ENCODE measurements at places on chromosomes 13 and 19. TPM values are rescaled to one million over a fixed set of nuclear protein-coding genes. Genes with fewer than 3 reads are reported as not detected.

ZNF667 gene
- total RNA-seq, result 2.7 TPM

TINCR gene
- total RNA-seq, result 14.0 TPM

LMTK3 gene
- total RNA-seq, result 3.6 TPM

PGLYRP1 gene
- total RNA-seq, result not detected

ZNF570 gene
- 8.8 TPM for total RNA-seq

KIR2DL1 gene
- total RNA-seq, result not detected

WDR88 gene
- total RNA-seq, result not detected

FOSB gene
- total RNA-seq, result 15.4 TPM

IFI30 gene
- total RNA-seq, result 28.7 TPM

ELL gene
- total RNA-seq, result 17.2 TPM

C19orf33 gene
- 72.1 TPM for total RNA-seq

CLEC4M gene
- not detected for total RNA-seq

NLRP7 gene
- not detected for total RNA-seq

SYNGR4 gene
- total RNA-seq, result not detected

GJB2 gene
- total RNA-seq, result 153 TPM

SNRPA gene
- total RNA-seq, result 20.1 TPM

IZUMO2 gene
- total RNA-seq, result not detected

Measured in nasal cavity respiratory epithelium epithelial cell of viscerocranial mucosa (primary cell).